ENCODE measurements at places on chromosomes 3 and 15.

- no peak for DNase-seq
These were observed 69.2 kb downstream of the GOLGA8B start for GRCh38 chr15:34514251-34514670.

- DNase-seq, result no peak
These were observed 67.3 kb downstream of the MEGF11 start for GRCh38 chr15:66186049-66186825.

DNA sequence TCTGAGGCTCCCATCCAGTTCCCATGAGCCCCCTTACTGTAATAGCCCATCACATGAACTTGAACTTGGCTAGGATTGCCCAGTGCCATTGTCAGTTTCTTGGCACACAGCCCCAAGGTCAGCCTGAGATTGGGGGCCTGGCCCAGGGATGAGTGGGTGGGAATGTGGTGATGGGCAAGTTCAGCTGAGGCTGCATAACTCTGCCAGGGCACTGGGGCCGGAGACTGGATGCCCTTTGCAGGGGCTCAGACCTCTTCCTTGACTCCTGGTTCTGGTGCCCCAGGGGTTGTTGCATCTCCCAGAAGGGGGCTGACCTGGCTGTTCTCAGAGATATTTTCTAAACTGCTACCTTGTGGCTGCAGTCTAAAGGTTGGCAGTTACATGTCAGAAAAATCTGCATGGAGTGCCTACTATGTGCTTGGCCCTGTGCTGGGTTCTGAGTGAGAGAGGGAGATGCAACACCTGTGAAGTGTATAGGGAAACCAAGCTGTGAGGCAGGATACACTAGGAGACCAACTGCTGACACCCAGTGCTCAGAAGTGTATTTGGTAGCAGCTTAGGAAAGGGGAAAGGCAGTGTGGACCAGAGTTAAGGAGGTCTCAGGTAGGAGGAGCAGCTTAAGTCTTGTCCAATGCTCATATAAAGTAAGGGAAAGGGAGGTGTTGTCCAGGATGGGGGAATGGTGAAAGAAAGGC is 74.8 kb upstream of the PRR23C start:
- DNase-seq, result no peak

GRCh38 chr3:106213954-106214353 is 345.1 kb upstream of the CBLB start:
- DNase-seq, result no peak

DNA sequence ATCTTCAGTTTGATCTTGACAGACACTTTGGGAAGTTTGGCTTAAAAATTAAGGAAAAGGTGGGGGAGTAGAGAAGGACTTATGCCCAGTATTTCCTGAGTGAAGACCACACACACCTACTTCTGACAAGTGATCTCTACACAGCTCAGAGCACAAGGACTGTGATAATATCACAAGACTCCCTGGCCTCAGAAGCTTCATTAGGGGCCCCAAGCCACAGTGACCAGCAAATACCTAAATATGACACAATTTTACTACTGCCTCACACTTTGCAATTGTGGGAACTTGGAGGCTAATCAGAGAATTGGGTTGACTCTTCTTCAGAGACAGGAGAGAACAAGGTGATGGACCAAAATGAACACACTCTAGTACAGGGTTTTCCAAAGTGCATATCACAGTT is 2.6 kb downstream of the ILDR1 start:
- no peak for DNase-seq

- no peak for DNase-seq
These were observed 60.4 kb downstream of the PLAAT1 start for GRCh38 chr3:193301433-193301832.

DNA sequence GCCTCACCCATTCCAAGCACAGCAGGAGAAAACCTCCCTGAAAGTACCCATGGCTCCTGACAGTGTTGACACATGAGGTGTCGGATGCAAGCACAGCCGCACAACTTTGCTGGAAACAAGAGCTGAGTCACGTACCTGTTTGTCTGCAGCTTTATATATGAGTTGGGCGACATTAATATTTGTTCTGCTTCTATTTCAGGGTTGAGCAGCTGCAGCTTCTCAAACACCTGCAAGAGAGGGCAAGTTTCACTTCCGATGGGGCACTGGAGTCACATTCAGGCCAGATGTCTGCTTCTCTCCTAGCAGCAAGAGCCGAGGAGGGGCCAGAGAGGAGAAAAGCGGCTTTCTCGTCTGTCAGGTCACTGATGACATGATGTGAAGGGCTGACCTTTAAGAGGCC is 88.0 kb downstream of the NUP210 start:
- DNase-seq, result no peak

Measured in DND-41 (cell line).